Activated CD8-positive, alpha-beta memory T cell treated with anti-CD3 and anti-CD28 coated beads, Interleukin-2, amount 10 ng/mL, durations not matched to agents 7 days and 5 days (primary cell): ENCODE measurements at places on chromosomes 4 and X. TPM values are rescaled to one million over a fixed set of nuclear protein-coding genes. Genes with fewer than 3 reads are reported as not detected.

Gene APBB2
- total RNA-seq, result 13.6 TPM

Gene PCDH18
- not detected for total RNA-seq

Gene AKAP14
- not detected for total RNA-seq

Gene KIAA1210
- not detected for total RNA-seq
